HL-60 (cell line): ENCODE measurements at places on chromosomes 4 and X.

GRCh38 chr4:99564921-99565320, 1.1 kb upstream of the TRMT10A start:
- no peak for DNase-seq

DNA sequence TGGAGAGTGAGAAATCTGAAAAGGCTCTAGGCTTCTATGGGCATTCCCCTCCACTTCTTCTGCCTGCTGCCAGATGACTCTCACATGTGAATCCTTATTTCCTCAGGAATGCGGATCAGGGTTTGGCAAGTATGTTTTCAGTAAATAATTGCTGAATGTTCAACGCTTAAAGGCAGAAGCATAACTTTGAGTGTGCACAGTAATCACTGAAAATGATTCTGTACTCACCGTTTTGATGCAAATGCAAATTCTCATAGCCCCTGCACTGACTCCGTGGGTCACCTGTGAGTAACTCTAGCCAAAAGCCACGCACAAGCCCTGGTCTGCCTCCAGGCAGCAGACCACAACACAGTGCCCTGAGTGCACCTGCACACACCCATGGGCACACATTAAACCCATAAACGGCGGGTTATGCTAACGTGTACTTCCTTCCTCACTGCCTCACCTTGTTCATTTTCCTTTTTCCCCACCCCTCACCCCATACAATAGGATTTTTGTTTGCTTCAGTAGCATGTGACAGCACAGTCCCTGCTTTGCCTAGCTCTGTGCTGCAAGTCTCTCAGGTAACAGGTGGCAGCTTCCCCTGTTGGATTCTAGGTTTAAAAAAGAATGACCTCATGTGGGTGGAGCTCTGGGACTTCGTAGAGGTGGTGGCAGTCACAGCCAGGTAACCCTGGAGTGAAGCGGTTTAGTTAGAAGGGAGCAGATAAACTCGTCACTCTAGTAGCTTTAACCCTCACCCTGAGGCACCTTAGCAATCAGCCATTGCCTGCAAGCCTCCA, at the start of gene ARHGEF38:
Gene ARHGEF38 (plus strand): TSS at position 656 of the 782 bp plus-strand sequence. CDS start 146 bp downstream, outside the sequence.
- no peak for DNase-seq

DNA sequence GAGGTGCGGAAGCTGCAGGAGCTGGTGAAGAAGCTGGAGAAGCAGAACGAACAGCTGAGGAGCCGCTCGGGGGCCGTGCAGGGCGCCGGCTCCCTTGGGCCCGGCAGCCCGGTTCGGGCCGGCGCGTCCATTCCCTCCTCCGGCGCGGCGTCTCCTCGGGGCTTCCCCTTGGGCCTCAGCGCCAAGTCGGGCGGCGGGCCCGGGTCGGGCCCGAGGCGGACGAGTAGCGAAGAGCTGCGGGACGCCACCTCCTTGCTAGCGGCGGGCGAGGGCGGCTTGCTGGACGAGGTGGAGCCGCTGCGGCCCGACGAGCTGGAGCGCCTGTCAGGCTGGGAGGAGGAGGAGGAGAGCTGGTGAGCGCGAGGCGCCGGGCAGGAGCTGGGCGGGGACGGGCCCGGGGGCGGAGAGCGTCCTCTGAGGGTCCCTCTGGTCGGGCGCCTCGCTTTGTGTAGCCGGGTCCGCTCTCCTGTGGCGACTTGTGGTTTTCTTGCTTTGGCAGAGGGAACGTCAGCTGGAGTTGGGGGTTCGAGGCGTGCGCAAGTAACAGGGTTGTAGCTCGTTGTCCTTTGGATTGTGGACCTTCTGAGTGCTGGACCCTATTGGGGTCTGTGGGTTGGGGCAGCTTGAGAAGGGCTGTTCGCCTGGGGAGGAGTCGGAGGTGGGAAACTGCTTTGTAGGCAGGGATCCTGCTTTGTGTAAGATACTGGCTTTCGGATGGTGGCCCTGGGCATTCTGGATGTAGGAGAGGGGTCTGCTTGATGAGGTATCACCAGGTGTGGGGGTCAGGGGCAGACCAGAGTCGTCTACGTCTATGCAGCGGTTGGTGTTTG, 662 bp downstream of the SLAIN2 start:
- no peak for DNase-seq

GRCh38 chr4:8368998-8369397, 71.5 kb downstream of the ACOX3 start:
- no peak for DNase-seq

- peak; percentile 14 for DNase-seq
These were observed 587 bp downstream of the CD99 start for GRCh38 chrX:2691543-2692220.

GRCh38 chr4:94741304-94741703, 16.5 kb upstream of the BMPR1B start:
- DNase-seq: no peak

DNA sequence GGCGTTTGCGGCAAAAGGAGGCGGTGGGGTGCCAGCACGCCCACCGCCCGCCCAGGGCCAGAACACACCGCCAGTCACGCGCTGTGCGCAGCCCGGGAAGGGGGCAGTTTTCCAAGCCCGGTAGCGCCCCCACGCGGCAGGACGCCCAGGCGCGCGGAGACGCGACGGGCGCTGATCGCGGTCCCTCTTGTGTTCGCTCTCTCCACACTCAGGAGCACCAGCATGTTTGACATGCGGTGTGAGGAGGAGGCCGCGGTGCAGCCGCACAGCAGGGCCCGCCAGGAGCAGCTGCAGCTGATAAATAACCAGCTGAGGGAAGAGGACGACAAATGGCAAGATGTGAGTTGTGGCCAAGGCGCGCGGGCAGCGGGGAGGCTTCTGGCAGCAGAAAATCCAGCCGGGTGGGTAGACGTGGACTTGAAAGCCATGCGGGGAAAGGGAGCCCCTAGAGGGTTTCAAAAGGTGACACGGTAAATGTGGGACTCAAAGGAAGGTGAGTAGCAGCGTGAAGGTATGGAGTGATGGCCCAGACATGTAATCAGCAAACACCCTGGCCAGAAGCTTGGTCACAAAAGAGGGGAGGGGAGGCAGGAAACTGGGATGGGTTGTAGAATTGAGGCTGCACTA, 104.1 kb downstream of the PHOX2B start:
- no peak for DNase-seq
